Tibial artery (tissue), 4 donors: ENCODE measurements at places on chromosomes 5 and 9.

GRCh38 chr5:38621840-38622437 lies 65.5 kb upstream of the LIFR start:
- no peaks in the 10 kb centered on the region for H3K27me3 ChIP-seq
- no peak overlapping the region for H3K27ac ChIP-seq
- no peaks in the 10 kb centered on the region for H3K4me1 ChIP-seq
- no peaks in the 10 kb centered on the region for H3K36me3 ChIP-seq

DNA sequence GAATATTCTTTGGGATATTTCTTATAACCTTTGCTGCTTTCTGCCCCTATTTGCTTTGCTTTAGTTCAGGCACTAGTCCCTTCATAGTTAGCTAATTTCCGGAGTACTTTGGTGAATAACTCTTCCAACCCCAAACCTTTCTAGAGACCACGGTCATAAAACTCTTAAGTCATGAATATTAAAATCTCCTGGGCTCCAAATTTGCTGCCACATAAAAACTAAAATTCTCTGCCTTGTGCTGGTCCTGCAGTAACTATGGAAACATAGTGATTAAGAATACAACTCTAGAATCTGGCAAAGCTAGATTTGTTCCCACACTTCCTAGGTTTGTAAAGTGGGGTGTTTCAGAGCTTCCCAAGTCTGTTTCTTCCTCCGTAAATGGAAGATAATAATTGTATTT lies 10.0 kb upstream of the ACTBL2 start:
- H3K4me1 ChIP-seq = peaks cover 11% of the 10 kb centered on the region
- H3K4me3 ChIP-seq = no peak overlapping the region
- H3K27me3 ChIP-seq = no peaks in the 10 kb centered on the region
- no peak for DNase-seq

DNA sequence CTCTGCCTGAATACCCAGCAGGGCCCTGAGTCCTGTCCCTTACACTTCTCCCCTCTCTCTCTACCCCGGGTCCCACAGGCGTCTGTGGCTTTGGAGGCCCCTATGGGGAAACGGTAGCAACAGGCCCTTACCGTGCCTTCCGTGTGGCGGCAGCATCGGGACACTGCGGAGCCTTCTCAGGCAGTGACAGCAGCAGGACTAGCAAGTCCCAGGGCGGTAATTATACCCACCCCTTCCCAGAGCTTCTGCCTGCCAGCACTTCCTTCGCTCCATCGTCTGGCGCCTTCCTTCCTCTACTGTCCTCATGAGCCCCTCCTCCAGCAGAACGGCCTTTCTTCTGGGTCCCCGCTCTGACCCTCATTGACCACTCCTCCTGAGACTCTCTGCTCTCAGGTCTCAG lies 17.9 kb upstream of the PHF2 start:
- H3K4me1 ChIP-seq = no peaks in the 10 kb centered on the region
- H3K27me3 ChIP-seq = no peaks in the 10 kb centered on the region
- H3K27ac ChIP-seq = no peak overlapping the region
- no peak for DNase-seq
- peaks cover 50% of the 10 kb centered on the region for H3K36me3 ChIP-seq

DNA sequence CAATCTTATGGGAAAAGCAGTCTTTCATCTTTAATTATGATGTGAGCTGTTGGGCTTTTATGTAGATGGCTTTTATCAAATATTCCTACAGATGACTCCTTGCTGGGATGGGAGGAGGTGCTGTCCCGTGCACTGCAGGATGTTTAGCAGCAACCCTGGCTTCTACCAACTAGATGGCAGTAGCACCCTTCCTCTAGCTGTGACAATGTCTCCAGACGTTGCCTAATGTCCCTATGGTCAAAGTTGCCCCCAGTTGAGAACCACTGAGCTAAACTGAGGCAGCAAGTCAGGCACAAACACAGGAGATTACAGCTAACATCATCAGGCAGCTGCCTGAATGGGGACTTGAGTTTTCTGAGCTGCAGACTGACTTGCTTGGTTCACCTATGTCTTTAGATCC lies 401.9 kb upstream of the PDE4D start:
- no peaks in the 10 kb centered on the region for H3K27me3 ChIP-seq
- no peak overlapping the region for H3K4me3 ChIP-seq
- H3K36me3 ChIP-seq = no peaks in the 10 kb centered on the region

DNA sequence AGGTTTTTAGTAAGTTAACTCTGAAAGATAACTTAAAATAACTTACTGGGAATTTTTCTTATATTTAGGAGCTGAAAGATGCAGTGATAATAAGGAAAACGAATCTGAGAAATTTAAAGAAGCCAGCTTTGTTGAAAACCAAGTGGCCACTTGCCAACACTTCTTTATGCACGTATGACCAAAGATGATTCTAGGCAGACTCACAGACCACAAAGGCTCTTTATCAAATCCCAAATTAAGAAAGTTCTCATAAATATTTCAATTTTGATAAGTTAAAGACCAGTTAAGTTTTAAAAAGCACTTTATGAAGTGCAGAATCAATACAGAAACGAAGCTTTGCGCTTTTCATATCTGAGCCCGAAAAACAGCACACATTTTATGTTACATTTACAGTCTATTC lies 1.5 kb downstream of the AFF4 start:
- no peaks in the 10 kb centered on the region for H3K27me3 ChIP-seq
- peak overlapping the region; percentile 99 for H3K27ac ChIP-seq
- no peaks in the 10 kb centered on the region for H3K4me1 ChIP-seq
- H3K36me3 ChIP-seq = no peaks in the 10 kb centered on the region

GRCh38 chr5:140590861-140591260 lies 26.2 kb downstream of the SLC35A4 start:
- no peaks in the 10 kb centered on the region for H3K36me3 ChIP-seq
- no peaks in the 10 kb centered on the region for H3K27me3 ChIP-seq

DNA sequence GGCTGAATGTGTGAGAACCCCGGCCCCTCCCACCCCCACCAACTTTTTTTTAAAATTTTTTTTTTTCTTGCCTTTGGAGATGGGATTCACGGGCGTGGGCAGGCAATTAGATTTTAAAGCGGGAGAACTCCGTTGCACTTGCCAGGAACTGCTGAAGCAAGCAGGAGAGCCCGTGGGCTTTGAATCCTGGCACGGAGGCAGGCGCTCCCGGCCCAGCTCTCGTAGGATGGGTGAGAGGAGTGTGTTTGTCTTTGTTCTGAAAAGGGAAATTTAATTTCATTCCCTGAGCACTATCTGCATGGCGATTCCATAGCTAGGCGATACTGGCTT lies 54.3 kb upstream of the BOD1 start:
- peak overlapping the region; percentile 45 for H3K27ac ChIP-seq
- H3K4me3 ChIP-seq = peak overlapping the region; percentile 10
- no peaks in the 10 kb centered on the region for H3K27me3 ChIP-seq
- H3K36me3 ChIP-seq = no peaks in the 10 kb centered on the region

GRCh38 chr9:2288309-2288708 lies 273.2 kb downstream of the SMARCA2 start:
- no peak overlapping the region for H3K27ac ChIP-seq
- DNase-seq = no peak
- H3K4me3 ChIP-seq = no peak overlapping the region
- no peaks in the 10 kb centered on the region for H3K27me3 ChIP-seq
- H3K4me1 ChIP-seq = no peaks in the 10 kb centered on the region
- H3K36me3 ChIP-seq = no peaks in the 10 kb centered on the region

GRCh38 chr5:118224546-118224945 lies 763.8 kb downstream of the DTWD2 start:
- no peaks in the 10 kb centered on the region for H3K4me1 ChIP-seq
- H3K27me3 ChIP-seq = no peaks in the 10 kb centered on the region
- no peaks in the 10 kb centered on the region for H3K36me3 ChIP-seq
- no peak for DNase-seq

GRCh38 chr9:82961504-82962125 lies 101.3 kb downstream of the RASEF start:
- no peaks in the 10 kb centered on the region for H3K27me3 ChIP-seq
- no peaks in the 10 kb centered on the region for H3K36me3 ChIP-seq
- H3K4me1 ChIP-seq = no peaks in the 10 kb centered on the region
- no peak overlapping the region for H3K27ac ChIP-seq
- H3K4me3 ChIP-seq = no peak overlapping the region

DNA sequence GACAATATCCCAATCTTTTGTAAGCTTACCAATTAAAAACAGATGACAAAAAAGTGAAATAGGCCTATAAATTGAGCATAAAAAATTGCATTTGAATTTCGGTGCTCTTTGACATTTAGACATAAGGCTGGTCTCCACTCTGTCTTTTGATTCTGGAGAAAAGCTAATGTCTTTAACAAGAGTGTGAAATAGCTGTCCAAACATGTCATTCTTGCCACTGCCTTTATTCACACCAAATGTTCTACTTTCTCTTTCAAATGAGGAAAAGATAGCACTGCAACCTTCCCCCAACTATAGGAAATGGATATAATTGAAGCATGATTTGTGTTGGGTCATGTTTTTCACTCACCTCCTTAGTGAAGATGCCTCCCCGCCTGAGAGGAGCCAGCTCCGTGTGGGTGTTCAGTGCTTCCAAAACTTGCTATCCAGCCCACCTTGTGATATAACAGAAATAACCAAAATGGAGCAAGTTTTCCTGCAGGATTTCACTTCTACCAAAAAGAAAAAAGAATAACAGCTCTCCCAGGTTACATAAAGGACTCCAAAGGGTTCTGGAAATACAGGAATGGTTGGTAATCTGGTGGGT lies 55.2 kb upstream of the STK32A start:
- H3K36me3 ChIP-seq = no peaks in the 10 kb centered on the region
- H3K4me3 ChIP-seq = no peak overlapping the region
- H3K4me1 ChIP-seq = no peaks in the 10 kb centered on the region
- no peak overlapping the region for H3K27ac ChIP-seq

- H3K4me3 ChIP-seq = no peak overlapping the region
- H3K27me3 ChIP-seq = no peaks in the 10 kb centered on the region
- no peak for DNase-seq
- H3K4me1 ChIP-seq = peaks cover 18% of the 10 kb centered on the region
- no peaks in the 10 kb centered on the region for H3K36me3 ChIP-seq
- H3K27ac ChIP-seq = no peak overlapping the region
Measured at GRCh38 chr5:32538031-32538547, 47.3 kb upstream of the SUB1 start.

DNA sequence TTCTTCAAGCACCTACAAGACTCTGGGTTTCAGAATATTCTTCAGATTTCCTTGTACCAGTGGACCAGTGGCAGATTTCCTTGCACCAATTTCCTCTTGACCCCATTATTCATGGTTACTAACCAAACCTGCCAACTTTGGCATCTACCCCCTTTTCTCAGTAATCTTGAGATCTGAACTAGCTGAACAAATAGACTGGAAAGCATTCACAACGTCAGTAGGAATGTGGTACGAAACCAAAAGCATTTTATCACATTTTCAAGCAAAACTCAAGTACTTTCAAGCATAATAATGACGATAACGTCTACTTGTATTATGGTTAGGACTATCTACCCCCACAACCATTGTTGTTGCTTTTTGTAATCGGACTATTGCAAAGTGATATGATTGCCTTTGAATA lies 1217.3 kb downstream of the PTPRD start:
- no peak overlapping the region for H3K4me3 ChIP-seq
- H3K27me3 ChIP-seq = no peaks in the 10 kb centered on the region
- no peaks in the 10 kb centered on the region for H3K4me1 ChIP-seq

DNA sequence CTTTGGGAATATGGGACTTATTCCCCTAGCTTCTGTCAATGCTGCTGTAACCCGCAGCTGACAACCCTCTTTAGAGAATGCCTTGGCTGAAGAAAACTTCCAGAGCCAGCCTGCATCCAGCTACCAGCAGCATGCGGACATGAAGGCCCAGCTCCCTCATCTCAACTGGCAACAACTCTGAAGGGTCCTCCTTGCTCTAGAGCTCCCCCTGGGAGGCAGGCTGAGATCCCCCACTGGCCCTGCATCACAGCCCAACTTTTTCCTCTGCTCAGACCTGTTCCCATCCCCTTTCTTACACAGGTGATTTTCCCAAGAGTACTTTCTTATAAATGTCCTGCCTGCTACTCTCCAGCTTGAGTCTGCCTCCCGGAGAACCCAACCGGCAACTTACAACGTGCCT lies 18.7 kb upstream of the WNT8A start:
- H3K4me1 ChIP-seq = no peaks in the 10 kb centered on the region
- no peaks in the 10 kb centered on the region for H3K27me3 ChIP-seq
- H3K36me3 ChIP-seq = no peaks in the 10 kb centered on the region
- H3K27ac ChIP-seq = no peak overlapping the region

- H3K4me3 ChIP-seq = no peak overlapping the region
- no peak for DNase-seq
- no peaks in the 10 kb centered on the region for H3K27me3 ChIP-seq
- H3K4me1 ChIP-seq = peaks cover 5% of the 10 kb centered on the region
- no peaks in the 10 kb centered on the region for H3K36me3 ChIP-seq
Measured at GRCh38 chr9:27206041-27206440, 90.9 kb downstream of the EQTN start.

- H3K27ac ChIP-seq = no peak overlapping the region
- H3K4me1 ChIP-seq = peaks cover 6% of the 10 kb centered on the region
- H3K4me3 ChIP-seq = no peak overlapping the region
- H3K36me3 ChIP-seq = no peaks in the 10 kb centered on the region
Measured at GRCh38 chr5:178357121-178357521, 124.5 kb upstream of the PHYKPL start.

- H3K36me3 ChIP-seq = no peaks in the 10 kb centered on the region
- no peak overlapping the region for H3K4me3 ChIP-seq
- H3K4me1 ChIP-seq = no peaks in the 10 kb centered on the region
- DNase-seq = peak; percentile 74
- peak overlapping the region; percentile 84 for H3K27ac ChIP-seq
- no peaks in the 10 kb centered on the region for H3K27me3 ChIP-seq
Measured at GRCh38 chr9:2816476-2817141, 27.3 kb downstream of the PUM3 start.
